ENCODE measurements at places on chromosomes 5 and 9. TPM values are rescaled to one million over a fixed set of nuclear protein-coding genes. Genes with fewer than 3 reads are reported as not detected.

MFAP3 gene
- total RNA-seq, result 55.6 TPM

SLC35D2 gene
- total RNA-seq, result 0.20 TPM

MAMDC2 gene
- total RNA-seq, result 9.0 TPM

HACD4 gene
- not detected for total RNA-seq

- no peak overlapping the region for H3K27ac ChIP-seq
- H3K27me3 ChIP-seq, result no peaks in the 10 kb centered on the region
- peaks cover 26% of the 10 kb centered on the region for H3K4me1 ChIP-seq
- DNase-seq, result peak; percentile 86
Observed at GRCh38 chr9:97710356-97711222, 13.4 kb upstream of the XPA start.

DNA sequence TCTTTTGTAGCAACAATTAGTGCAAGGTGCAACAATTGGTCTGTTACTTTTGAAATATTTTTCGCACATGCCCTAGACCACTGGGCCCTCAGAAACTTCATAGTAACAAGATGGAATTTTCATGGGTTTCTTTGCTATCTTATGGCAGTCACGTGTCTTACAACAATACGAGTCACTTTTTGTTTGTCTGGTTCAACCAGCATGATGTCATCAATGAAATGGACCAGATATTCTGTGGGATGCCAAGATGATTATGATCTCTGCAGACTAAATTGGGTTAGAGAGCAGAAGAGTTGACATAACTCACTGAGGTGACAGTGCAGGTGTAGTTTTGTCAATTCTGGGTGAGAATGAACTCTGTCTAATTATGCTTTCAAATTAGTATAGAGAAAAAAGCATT lies 239.6 kb upstream of the RIOK2 start:
- no peaks in the 10 kb centered on the region for H3K36me3 ChIP-seq
- H3K4me3 ChIP-seq, result no peak overlapping the region
- no peaks in the 10 kb centered on the region for H3K27me3 ChIP-seq

- DNase-seq, result no peak
- no peaks in the 10 kb centered on the region for H3K27me3 ChIP-seq
- no peak overlapping the region for H3K4me3 ChIP-seq
- no peaks in the 10 kb centered on the region for H3K36me3 ChIP-seq
- no peak overlapping the region for H3K27ac ChIP-seq
Observed at GRCh38 chr5:105812304-105812703, 1858.4 kb downstream of the EFNA5 start.

- no peaks in the 10 kb centered on the region for H3K27me3 ChIP-seq
- H3K27ac ChIP-seq, result no peak overlapping the region
- no peak for DNase-seq
- no peak overlapping the region for H3K4me3 ChIP-seq
- no peaks in the 10 kb centered on the region for H3K4me1 ChIP-seq
Observed at GRCh38 chr5:112312295-112313275, 106.5 kb downstream of the EPB41L4A start.

DNA sequence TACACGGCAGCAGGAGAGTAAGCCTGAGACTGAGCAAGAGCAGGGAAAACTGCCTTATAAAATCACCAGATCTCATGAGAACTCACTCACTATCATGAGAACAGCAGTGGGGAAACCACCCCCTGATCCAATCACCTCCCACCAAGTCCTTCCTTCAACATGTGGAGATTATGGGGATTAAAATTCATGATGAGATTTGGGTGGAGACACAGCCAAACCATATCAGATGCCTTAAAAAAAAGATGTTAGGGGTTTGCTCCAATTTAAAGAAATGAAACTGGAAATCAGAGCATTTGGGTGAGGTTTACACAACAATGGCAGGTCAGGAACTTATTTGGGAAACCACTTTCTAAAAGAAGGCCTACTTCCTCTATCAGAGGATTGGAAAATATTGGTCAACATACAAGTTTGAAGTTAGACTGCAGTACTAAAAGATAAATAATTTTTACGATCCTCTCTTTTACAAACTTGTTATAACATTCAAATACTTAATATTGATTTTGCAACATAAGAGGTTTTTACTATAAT lies 105.1 kb downstream of the FBN2 start:
- no peaks in the 10 kb centered on the region for H3K4me1 ChIP-seq
- H3K27me3 ChIP-seq, result no peaks in the 10 kb centered on the region
- DNase-seq, result no peak
- no peak overlapping the region for H3K4me3 ChIP-seq
- no peaks in the 10 kb centered on the region for H3K36me3 ChIP-seq
- H3K27ac ChIP-seq, result no peak overlapping the region

GRCh38 chr9:86768709-86769108 lies 178.6 kb downstream of the GAS1 start:
- no peaks in the 10 kb centered on the region for H3K27me3 ChIP-seq
- DNase-seq, result no peak
- H3K27ac ChIP-seq, result no peak overlapping the region
- no peak overlapping the region for H3K4me3 ChIP-seq
- H3K4me1 ChIP-seq, result peaks cover 21% of the 10 kb centered on the region
- no peaks in the 10 kb centered on the region for H3K36me3 ChIP-seq

DNA sequence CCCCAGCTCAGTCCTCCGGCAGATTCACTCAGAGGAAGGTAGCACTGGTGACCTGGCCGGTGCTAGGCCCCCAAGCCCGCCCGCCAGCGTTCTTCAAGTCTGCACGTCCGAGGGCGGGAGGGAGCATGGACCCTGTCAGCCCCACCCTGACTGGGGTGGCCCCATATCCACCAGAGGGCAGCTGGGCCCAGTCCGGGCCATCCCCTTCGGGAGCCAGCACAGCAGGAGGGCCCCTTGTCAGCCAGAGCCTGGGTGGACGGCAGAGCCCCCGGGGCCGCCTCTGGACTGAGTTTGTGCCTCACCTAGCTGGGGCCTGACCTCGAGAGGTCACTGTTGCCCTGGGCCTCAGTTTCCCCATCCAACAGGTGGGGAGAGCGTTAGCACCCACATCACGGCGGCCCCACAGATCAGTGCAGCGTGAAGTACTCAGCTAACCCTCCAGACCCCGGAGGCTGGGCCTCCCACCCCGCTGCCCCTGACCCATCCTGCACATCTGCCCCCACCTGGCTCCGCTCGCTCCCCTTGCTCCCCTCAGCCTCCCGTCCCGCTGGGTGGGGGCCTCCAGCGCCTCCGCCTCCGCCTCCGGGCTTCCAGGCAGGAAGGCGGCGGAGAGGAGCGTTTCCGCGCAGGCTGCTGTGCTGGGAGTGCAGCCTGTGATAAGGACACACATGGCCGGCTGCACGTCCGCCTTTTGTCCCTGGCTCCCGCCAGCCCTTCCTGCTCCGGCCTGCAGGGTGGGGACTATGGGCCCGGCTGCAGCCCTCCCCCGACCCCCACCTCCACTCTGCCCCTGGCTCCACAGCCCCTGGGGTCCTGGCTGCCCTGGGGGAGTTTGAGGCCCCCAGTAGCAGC lies 16.6 kb upstream of the EGFL7 start:
- H3K4me1 ChIP-seq, result peaks cover 22% of the 10 kb centered on the region
- no peak overlapping the region for H3K27ac ChIP-seq
- H3K27me3 ChIP-seq, result peaks cover 37% of the 10 kb centered on the region
- no peak for DNase-seq
- no peaks in the 10 kb centered on the region for H3K36me3 ChIP-seq
- no peak overlapping the region for H3K4me3 ChIP-seq

DNA sequence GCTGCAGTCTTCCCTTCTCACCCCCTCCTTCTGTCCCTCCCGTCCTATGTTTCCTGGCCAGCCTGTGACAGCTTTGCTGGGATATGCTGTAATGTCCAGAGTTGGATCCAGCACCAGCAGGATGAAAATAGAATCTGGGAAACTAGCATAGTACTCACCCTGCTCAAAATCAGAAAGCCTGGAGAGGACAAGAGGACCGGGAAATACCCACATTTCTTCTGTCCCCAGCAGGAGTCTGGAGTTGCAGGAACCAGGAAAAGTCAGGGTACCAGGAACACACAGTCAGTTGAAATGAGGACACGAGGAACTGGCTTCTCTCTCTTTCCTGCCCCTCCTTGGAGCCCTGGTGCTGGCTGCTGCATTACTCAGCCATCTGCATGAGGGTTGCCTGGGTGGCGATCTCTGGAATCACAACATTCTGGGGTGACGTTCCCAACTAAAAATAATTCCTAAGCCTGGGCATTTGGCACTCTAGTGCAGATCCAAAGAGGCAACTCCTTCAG lies 59.6 kb upstream of the NFIL3 start:
- H3K36me3 ChIP-seq, result no peaks in the 10 kb centered on the region
- H3K27ac ChIP-seq, result no peak overlapping the region
- no peak for DNase-seq
- H3K4me3 ChIP-seq, result no peak overlapping the region
- peaks cover 16% of the 10 kb centered on the region for H3K27me3 ChIP-seq

All from SJCRH30 (cell line).